Smooth muscle cell of the brain vasculature (primary cell): ENCODE measurements at places on chromosomes 13 and 19.

GRCh38 chr19:29583196-29583999 is 22.7 kb upstream of the POP4 start:
- DNase-seq: no peak

DNA sequence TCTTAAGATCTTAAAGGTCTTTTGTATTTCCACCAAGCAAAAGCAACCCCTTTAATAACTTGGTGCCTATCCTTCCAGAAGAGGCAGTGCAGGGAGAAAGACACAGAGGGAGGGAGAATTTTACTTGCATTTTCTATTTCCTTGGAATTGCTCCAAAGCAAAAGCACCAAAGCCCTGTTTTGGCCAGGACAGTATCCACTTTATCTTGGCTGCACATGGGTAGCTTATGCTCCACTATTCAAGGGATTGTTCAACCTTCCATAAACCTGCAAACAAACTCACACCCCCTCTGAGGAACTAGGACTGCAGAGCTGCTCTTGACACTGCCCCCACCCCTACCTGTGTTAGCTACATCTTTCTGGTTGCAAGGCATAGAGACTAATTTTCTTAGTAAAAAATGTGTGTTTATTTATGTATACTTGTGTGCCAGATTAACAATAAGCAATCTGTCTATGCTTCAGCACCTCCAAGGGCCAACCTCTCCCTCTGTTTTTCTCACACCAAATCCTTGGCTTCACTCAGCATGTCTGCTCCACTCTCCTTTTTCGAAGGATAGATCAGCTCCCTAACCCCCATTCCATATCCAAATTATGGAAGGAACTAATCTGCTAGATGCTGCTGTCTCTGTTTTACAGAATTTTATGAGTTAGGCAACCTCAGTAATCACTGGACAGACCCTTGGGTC is 68.1 kb upstream of the KLF12 start:
- no peak for DNase-seq

- no peak for DNase-seq
Measured at GRCh38 chr13:95367309-95367843, 66.1 kb upstream of the ABCC4 start.

DNA sequence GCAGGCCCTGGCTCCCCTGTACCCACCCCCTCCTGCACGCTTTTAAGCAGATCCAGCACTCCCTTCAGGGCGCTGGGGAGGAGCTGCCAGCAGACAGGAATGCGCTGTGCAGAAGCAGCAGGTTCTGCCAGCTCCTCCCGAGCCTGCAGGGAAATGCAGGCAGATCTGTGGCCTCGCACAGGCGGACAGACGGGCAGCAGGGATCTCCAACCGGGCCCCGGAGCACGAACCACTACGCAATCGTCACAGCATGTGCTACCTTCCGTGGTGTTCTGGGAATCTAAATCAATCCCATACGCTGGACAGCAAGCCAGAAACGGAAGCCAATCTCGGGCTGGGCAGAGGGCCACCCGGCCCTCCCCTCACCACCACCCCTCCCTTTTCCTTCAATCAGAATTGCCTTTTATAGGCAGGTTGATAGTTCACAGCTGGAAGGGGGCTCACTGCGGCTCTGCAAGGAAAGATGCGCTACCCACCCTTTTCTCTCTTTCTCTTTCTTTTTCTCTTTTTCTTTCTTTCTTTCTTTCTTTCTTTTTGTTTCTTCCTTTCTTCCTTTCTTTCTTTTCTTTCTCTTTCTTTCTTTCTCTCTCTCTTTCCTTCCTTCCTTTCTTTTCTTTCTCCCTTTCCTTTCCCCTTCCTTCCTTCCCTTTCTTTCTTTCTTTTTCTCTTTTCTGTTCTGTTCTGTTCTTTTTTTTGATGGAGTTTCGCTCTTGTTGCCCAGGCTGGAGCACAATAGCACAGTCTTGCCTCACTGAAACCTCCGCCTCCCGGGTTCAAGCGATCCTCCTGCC is 99.9 kb downstream of the GNG7 start:
- DNase-seq: peak; percentile 79

DNA sequence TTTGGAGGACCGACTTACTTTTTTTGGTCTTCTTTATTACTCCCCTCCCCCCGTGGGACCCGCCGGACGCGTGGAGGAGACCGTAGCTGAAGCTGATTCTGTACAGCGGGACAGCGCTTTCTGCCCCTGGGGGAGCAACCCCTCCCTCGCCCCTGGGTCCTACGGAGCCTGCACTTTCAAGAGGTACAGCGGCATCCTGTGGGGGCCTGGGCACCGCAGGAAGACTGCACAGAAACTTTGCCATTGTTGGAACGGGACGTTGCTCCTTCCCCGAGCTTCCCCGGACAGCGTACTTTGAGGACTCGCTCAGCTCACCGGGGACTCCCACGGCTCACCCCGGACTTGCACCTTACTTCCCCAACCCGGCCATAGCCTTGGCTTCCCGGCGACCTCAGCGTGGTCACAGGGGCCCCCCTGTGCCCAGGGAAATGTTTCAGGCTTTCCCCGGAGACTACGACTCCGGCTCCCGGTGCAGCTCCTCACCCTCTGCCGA is 409 bp downstream of the FOSB start:
- no peak for DNase-seq

- DNase-seq: no peak
Measured at GRCh38 chr13:109636736-109637135, 149.6 kb downstream of the IRS2 start.

GRCh38 chr19:28744943-28745342 is 468.0 kb downstream of the UQCRFS1 start:
- DNase-seq: no peak

- no peak for DNase-seq
Measured at GRCh38 chr13:24557081-24557480, 44.5 kb upstream of the PARP4 start.

DNA sequence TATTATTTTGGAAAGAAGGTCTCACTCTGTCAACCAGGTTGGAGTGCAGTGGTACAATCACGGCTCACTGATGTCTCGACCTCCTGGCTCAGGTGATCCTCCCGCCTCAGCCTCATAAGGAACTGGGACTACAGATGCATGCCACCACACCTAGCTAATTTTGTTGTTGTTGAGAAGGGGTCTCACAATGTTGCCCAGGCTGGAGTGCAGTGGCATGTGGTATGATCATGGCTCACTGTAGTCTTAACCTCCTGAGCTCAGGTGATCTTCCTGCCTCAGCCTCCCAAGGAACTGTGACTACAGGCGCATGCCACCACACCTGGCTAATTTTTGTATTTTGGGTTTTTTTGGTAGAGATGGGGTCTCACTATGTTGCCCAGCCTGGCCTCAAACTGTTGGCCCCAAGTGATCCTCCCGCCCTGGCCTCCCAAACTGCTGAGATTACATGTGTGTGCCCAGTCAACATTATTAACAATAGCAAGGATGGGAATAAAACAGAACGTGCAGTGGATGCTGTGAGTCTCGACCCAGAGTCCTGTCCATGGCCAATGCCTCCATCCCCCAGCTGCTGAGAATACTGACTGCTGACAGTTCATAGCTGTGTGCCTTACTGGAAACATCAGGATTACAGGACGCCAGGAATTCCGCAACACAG is 5.4 kb upstream of the MBD3L3 start:
- DNase-seq: no peak

- no peak for DNase-seq
Measured at GRCh38 chr19:19438366-19439175, 33.1 kb downstream of the GATAD2A start.

DNA sequence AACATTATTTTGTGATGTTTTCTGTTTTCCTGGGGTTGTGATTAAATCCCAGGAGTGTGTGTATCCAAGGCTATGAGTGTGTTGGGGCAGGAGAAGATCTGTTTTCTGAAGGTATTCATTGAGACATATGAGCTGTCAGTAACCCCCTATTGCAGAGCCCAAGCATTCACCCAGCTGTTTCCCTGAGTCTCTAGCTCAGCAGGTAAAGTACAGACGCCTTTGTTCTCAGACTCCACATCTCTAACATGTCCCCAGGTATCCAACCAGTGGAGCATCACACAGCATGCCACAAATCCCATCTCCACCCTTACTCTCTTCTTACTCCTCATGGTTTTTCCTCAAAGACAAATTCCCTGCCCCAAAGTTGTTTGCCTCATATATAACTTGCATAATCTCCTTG is 213.6 kb downstream of the PCDH20 start:
- no peak for DNase-seq

DNA sequence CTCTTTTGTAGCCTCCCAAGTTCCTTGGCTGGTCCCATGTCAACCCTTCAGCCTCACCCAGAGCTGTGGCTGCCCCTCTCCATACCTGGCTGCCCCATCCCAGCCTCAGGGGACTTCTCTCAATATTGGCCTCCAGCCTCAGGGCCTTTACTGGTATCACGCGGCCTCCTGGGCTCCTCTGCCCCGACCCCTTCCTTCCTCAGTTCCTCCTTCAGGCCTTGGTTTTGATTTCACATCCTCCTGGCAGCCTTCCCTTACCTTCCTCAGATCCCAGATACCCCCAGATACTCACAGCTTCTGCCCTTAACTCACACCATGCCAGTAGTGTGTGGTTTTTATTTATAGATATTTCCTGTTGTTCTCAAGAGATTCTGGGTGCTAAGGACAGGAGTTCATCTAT is 12.8 kb upstream of the SCN1B start:
- no peak for DNase-seq

DNA sequence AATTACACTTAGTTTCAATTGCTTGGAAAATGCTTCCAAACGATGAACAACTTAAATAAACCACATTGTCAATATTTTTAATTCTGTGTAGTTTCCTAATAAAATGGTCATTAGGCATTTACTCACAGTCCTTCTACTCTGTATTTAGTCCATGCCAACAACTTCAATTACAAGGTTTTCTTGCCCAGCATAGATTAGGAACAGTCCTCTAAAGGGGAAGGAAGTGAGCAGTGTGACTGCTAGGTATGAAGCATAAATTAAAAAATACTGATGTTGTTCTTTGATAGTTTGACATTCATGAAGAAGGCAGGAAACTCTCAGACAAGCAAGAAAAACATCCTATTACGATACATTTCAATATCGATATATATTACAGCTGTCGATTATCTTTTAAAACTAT is 716.0 kb upstream of the PCDH9 start:
- no peak for DNase-seq

DNA sequence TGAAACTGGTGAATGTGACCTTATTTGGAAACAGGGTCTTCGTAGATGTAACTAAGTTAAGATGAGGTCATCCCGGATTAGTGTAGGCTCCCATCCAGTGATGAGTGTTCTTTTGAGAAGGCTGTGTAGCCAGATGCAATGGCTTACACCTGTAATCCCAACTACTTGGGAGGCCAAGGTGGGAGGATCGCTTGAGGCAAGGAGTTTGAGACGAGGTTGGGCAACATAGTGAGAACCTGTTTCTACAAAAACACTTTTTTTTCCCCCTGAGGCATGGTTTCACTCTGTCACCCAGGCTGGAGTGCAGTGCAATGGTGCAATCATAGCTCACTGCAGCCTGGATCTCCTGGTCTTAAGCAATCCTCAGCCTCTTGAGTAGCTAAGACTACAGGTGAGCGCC is 36.4 kb downstream of the FBN3 start:
- no peak for DNase-seq

- DNase-seq: no peak
Measured at GRCh38 chr19:41792513-41793413, 3.6 kb upstream of the CEACAM3 start.

DNA sequence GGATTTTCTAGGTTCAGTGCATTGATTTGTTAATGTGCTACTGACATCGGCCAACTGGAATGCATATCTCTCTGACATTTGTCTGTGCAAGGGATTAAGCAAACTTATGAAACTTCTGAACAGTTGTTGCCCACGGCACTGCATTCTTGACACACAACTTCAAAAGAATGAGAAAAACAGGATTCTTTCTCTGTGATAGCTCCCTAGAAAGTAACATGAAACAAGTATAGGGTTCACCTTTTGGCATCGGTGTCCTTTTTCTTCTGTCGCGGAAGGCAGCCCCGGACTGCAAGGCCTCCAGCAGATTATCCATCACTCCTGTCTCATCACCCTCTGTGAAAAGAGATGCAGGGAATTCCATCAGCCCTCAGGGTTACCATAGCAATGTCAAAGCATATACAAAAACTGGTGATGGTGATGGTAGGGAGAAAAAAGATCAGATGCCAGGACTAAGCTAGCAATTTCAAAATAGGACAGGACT is 389.2 kb downstream of the DIAPH3 start:
- peak; percentile 18 for DNase-seq

GRCh38 chr13:110162053-110162452 is 144.9 kb downstream of the COL4A1 start:
- DNase-seq: no peak

- no peak for DNase-seq
Measured at GRCh38 chr13:97434397-97435201, 630 bp downstream of the RAP2A start.

DNA sequence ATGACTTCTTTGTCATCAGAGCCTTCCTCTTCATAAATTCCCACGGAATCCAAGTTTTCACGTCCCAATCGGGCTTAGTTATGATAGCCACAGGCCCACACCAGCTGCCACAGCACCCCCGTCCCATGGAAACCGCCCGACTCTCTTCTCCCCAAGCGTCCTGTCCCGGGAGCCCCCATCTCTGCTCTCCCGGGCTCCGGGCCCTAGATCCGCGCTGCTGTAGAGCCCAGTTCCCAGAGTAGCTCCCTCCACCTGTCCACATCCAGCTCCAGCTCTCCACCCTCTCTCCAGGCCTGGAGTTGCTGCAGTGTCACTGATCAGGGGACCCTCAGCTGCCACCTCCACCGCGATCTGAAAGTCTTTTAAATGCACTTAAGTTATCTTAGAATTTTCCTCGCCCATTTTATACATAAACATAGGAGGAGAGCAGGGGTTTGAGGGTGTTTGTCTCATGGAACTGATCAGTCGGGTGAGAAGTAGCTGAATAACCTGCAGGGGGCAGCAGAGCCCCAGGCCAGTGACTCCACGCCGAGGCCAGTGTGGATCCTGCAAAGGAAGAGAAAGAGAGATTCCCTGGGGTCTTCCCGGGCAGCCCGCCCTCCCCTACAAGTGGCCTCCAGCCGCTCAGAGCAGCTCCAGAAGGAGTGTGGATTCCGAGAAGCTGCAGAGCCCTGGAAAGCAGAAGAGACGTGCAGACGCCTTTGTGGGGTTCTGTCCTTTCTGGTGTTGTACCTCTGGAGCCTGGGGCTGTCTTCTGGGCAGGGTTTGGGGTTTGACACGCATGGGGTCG is 1.1 kb upstream of the ZNF763 start:
- DNase-seq: no peak

DNA sequence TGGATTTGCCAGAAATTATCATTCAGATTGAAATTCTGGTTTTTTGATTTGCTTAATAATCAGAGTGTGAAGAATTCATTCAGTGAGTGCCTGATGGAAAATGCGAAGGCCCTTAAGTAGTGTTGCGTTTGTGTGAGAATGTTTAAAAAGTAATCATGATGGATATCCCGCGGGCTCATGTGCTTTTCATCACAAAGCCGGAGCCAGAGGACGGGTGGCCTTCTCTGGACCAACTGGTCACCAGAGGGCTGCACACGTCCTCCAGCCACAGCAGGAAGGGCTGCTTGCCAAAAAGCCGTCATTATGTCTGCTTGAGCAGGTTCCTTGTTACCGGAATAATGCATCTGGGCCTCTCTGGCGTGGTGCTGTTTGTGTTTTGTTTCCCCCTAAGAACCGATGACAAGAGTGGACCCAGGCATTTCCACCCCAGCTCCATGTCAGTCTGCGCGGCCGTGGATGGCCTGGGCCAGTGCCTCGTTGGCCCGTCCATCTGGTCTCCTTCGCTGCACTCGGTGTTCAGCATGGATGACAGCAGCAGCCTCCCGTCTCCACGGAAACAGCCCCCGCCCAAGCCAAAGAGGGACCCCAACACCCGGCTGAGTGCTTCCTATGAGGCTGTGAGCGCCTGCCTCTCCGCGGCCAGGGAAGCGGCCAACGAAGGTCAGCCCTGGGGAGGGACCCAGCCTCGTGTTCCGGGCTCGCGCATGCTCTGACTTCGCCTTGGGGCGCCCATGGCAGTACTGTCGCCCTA is 497.7 kb downstream of the MYO16 start:
- no peak for DNase-seq
